ENCODE measurements at places on chromosomes 5 and 9.

DNA sequence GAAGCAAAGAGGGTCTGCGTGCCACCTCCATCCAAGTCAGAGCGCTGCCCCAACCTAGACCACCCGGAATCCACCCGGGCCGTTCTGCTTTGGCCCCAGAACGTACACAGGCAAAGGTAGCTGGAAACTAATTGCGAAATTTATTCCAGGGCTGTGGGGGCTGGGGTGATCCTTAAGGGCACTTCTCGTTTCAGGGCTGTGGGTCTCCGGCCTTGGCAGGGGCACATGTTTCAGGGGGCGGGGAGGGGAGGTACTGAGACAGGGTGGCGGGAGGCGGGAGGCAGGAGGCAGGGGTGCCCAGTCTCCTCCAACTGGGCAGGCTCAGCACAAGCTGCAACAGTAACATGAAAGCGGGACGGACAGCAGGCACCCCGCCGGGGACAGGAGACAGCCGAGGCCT lies 26.1 kb downstream of the NR5A1 start:
- DNase-seq, result no peak

- no peak for DNase-seq
These were observed 9.7 kb downstream of the LECT2 start for GRCh38 chr5:135944967-135945560.

DNA sequence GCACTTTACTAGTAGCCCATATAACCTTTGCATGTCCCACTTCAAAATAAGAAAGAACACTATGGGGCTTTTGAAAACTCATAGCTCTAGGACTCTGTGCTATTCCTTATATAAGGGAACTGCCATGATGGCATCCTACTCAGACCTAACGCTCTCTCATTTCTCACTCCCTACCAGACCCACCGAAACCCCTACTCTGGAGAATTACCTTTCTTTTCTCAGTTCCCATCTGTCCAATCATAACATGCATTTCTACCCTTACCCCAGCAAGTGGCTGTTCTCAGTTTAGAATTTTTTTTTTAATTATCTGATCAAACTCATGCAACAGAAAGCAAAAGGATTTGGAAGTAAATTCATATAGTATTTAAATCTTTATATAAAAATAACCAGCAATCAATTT lies 27.3 kb downstream of the CARNMT1 start:
- no peak for DNase-seq

- DNase-seq, result no peak
These were observed 29.1 kb upstream of the ANKRD31 start for GRCh38 chr5:75265731-75266130.

DNA sequence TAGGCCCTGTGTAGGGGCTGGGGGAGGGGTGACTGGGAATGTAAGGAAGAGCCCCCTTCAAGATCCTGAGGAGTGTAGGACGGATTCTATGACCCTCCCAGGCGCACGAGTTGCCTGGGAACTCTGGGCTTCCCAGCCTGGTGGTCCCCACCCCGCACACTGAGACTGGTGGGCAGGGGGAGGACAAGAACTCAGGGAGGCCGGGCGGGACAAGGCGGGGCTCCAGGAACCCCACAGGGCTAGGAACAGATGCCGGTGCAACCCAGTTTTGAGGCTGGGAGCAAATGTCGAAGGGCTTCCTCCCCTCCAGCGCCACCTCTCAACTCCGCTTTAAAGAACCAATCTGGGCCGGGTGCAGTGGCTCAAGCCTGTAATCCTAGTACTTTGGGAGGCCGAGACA lies 1.3 kb upstream of the VDAC1 start:
- no peak for DNase-seq

DNA sequence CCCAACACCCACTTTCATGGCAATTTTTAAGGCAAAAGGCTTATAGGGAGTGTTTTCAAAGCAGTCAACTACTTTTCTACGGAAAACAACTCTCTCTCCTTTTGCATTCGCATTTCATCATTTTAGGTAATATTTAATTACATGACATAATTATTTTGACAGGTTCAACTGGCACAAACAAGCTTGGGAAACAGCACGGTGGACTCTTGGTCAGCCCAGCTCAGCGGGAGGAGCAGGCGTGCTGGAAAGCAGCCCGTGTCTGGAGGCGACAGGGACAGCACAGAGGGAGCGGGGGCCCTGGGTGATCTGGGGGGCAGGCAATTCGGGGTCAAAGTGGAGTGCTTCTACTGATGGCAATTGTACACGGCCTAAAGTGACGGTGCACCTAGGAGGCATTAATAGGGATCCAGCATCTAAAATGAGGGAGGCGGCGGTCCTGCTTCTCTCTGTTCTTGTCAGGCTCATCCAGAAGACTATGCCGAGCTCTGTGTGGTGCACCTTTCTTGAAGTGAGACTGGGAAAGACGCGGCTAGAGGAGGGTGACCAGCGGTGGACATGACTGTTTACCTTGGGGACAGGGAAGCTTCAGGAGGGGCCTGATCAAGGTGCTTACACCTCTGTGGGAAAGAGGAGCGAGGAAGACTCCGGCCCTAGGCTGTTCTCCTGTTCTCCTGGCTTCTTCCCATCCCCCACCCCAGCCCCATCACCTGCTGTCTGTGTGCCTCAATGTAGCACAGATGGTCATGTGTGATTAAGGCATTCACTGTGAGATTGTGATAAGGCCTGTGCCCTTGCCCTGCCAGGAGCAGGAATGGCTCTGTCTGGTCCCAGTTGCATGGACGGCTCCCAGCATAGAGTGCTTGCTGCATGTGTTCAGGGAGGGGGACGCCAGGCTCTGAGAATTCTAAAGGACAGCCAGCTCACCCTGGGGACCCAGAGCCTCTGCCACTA lies 3.4 kb downstream of the MYMK start:
- no peak for DNase-seq

GRCh38 chr5:40554813-40555212 lies 124.9 kb upstream of the PTGER4 start:
- no peak for DNase-seq

DNA sequence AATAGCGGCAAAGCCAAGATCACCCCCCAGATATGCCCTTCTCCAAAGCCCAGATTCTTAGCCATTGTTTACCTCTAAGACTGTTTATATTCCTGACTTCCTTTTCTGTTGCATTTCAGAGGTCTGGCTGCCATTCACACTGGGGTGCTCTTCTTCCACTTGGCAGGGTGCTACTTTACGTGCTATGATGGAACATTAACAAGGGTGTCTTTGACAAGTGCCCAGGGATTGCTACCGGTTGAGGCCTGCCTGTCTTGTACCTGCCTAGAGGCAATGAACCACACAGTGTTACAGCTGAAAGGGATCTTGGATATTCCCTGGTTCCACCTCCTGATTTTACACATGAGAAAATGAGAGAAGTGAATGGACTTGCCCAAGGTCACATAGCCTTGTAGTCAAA lies 352.1 kb upstream of the KIF2A start:
- no peak for DNase-seq

GRCh38 chr9:450057-450456 lies 235.4 kb downstream of the DOCK8 start:
- no peak for DNase-seq

GRCh38 chr5:101942321-101942882 lies 353.7 kb downstream of the SLCO4C1 start:
- no peak for DNase-seq

DNA sequence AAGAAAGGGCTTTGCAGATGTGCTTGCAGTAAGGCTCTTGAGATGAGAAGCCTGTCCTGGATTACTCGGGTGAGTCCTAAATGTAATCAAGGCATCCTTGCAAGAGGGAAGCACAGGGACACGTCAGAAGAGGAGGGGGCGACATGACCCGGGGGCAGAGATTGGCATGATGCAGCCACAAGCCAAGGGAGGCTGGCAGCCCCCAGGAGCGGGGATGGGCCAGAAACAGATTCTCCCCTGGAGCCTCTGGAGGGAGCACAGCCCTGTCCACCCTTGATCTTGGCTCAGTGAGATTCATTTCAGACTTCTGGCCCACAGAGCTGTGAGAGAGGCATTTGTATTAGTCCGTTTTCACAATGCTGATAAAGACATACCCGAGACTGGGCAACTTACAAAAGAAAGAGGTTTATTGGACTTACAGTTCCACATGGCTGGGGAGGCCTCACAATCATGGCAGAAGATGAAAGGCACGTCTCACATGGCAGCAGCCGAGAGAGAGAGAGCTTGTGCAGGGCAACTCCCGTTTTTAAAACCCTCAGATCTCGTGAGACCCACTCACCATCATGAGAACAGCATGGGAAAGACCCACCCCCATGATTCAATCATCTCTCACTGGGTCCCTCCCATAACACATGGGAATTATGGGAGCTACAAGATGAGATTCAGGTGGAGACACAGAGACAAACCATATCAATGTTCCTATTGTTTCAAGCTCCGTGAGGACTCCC lies 76.1 kb downstream of the ADAMTS2 start:
- no peak for DNase-seq

DNA sequence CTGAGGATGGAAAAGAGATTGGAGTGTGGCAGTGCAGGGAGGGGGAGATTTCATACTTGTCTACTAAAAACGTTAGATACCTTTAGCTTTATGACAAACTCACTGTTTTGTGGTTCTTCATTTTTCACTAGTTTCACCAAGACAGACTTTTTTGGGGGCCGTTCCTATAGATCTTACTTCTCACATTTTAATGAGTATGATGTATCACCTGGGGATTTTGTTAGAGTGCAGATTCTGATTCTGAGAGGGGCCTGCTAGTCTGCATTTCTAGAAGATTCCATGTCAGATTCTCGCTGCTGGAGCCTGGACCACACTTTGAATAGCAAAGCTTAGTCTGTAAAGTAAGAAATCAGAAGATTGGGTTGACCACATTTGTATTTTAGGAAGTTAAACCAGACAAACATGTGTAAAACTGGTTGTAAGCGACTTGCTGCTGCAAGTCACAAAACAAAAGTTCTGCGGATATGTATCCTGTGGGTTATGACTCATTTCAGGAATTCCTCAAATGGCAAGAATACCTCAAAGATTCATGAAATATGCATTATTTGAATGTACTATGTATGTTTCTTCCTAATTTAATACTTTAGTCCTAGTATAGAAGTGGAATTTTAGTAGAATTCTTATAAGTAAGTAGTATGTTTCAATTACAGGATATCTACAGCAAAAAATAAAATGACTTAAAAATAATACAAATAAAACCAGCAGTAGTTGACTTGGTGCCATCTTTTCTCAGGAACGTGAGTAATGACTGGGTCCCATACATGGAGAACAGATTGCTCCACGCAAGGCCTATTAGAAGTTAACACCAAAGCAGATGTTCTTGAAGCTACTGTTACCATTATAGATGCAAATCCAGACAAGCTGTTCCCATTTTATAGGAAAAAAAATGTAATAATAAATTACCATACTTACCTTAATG lies 27.8 kb downstream of the NFIL3 start:
- no peak for DNase-seq

- DNase-seq, result no peak
These were observed 35.4 kb upstream of the AGXT2 start for GRCh38 chr5:35083150-35083549.

DNA sequence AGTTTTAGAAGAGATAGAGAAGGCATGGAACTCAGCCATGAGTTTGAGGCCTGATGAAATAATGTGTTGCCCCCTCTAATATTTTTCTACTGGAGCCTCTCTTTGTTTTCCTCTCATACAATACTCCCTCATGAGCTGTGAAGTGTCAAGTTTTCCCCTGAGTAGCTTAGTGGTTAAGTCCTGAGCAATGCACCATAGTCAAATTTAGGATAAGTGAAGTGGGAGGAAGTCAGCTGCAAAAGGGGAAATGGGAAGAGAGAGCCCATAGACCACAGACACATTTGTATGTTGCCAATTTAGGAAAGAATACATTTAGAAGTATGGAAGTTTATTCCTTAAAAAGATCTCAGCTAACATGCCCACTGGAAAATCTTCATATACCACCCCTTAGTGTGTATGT lies 171.5 kb upstream of the NREP start:
- DNase-seq, result no peak

DNA sequence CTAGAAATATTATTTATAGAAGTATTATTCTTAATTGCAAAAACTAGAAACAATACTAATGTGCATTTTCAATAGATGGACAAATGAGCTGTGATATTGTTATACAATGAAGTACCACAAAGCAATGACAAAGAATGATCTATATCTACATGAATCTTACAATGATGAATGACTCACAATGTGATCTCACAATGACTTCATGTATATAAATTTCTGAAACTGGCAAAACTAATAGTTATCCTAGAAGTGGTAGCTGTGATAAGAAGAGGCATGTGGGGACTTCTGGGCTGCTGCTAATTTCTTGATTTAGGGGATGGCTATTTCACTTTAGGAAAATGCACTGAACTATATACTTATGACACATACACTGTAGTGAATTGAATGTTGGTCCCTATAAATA lies 396.0 kb upstream of the ZNF608 start:
- no peak for DNase-seq

GRCh38 chr5:166671811-166672210 lies 1619.6 kb upstream of the WWC1 start:
- DNase-seq, result no peak

GRCh38 chr5:92980491-92980890 lies 600.5 kb downstream of the NR2F1-AS1 start:
- no peak for DNase-seq

DNA sequence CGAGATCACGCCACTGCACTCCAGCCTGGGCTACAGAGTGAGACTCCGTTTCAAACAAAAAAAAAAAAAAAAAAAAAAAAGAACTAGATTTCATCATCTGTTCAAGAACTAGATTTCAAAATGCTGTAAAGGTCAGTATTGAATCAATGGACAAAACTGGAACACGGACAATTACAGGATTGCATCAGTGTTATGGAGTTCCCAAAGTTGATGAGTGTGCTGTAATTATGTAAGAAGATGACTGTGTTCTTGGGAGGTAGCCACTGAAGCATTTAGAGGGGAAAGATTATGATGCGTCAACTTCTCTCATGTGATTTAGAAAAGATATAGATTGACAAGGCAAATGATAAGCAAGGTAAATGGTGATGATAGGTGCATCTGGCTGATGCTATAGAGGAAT lies 6.5 kb downstream of the FAM240B start:
- no peak for DNase-seq

- DNase-seq, result no peak
These were observed at the start of gene LURAP1L for GRCh38 chr9:12774861-12775678. Gene LURAP1L, plus strand, starts transcription at chr9:12775020. Its CDS starts 696 bp downstream, at chr9:12775716.

DNA sequence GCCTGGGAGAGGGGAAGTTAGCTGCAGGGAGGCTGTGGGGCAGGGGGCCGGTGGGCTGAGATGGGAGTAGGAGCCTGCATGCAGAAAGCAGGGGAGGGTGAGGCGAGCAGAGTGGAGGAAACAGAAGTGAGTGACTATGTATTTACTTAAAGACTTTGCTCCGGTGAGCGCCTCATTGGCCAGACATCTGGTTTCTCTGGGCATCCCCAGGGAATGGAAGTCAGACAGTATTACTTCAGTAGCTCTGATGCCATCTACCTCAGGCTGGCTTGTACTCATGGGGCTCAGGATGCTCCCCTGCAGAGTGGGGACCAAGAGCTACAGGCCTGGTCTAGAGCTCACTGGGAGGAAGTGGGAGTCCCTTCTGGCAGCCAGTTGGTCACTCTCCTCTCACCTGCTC lies 78.2 kb upstream of the ARAP3 start:
- DNase-seq, result no peak

DNA sequence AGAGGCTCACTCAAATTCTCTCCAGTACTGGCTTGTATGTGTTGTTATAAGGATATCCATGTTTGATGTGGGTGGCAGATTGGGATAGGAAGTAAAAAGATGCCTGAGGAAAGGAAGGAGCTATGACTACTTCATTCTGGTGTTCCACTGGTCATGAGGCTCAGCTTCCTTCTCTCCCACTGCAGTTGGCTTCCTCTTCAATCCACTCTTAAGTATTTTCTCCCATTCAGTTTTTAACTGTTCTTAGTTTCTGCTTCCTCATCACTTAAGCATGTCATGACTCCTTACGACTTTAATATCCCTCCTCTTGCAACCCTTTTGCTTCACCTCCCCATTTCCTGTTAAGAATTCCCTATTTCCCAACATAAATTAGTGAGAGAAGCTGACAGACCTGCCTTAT lies 81.1 kb downstream of the PJA2 start:
- DNase-seq, result no peak
